ENCODE measurements at places on chromosomes 13 and 19. TPM values are rescaled to one million over a fixed set of nuclear protein-coding genes. Genes with fewer than 3 reads are reported as not detected.

The ERFL gene
- 7.7 TPM for total RNA-seq

The SH3GL1 gene
- total RNA-seq: 39.3 TPM

The PTH2 gene
- not detected for total RNA-seq

The TNFSF11 gene
- total RNA-seq: 0.38 TPM

- no peak for DNase-seq
Measured at GRCh38 chr13:52411629-52412028, 5.7 kb upstream of the THSD1 start.
